GM20000 (cell line): ENCODE measurements at places on chromosomes 16 and 17.

DNA sequence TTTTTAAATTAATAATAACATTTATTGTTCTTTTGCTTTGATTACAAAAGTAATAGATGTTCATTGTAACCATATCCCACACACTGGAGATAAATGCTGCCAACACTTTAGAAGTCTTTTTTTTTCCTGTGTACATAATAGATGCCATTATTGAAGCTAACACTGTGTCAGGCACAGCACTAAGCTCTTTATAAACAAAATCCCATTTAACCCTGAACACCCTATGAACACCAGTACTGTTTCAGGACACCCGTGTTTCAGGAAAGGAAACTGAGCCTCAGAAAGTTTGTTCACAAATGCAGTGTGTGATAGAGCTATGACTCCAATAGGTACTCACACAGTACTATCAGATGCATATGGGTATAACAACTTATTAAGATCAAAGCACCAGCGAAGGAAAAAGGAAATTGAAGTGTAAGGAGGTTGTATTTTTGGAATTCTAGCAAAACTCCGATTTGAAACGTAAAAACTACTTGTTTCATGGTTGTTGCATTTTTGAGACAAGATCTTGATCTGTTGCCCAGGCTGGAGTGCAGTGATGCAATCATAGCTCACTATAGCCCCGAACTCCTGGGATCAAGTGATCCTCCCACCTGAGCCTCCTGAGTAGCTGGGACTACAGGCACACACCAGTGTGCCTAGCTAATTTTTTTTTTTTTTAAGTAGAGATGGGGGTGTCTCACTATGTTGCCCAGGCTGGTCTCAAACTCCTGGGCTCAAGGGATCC is 2.0 kb upstream of the KIFC3 start:
- no peak for DNase-seq

GRCh38 chr17:78779850-78780249 is 2.2 kb downstream of the CYTH1 start:
- DNase-seq, result peak; percentile 16

DNA sequence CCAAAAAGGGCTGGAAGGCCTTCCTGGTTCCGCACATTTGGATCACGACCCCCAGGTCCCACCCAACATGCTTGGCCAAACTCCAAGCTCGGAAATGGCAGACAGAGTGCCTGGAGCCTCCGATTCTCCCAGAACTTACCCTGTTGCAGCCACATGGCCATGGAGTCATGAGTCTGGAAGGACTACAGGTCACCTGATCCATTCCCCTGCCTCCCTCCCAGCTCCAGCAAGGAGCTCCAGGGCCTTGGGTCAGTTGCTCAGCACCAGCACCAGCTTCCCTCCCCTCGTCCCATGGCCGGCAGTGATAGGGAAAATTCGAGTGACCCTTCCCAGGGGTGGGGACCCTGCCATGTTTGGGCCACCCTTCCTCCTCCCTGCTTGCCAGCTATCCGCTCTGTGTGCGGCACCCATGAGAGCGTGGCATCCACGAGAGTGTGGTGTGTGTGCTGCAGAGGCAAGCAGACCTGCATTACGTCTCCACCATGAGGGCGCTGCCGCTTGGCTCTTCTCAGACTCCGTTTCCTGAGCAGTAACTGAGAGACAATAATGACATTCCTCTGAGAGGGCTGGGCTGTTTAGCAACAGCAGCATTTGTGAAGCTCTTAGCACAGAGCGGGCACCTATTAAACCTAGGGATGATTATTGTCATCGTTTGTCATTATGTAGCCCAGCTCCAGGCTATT is 21.3 kb upstream of the RPL38 start:
- no peak for DNase-seq

- no peak for DNase-seq
Measured at GRCh38 chr17:30819971-30820705, 4.4 kb downstream of the CRLF3 start.

DNA sequence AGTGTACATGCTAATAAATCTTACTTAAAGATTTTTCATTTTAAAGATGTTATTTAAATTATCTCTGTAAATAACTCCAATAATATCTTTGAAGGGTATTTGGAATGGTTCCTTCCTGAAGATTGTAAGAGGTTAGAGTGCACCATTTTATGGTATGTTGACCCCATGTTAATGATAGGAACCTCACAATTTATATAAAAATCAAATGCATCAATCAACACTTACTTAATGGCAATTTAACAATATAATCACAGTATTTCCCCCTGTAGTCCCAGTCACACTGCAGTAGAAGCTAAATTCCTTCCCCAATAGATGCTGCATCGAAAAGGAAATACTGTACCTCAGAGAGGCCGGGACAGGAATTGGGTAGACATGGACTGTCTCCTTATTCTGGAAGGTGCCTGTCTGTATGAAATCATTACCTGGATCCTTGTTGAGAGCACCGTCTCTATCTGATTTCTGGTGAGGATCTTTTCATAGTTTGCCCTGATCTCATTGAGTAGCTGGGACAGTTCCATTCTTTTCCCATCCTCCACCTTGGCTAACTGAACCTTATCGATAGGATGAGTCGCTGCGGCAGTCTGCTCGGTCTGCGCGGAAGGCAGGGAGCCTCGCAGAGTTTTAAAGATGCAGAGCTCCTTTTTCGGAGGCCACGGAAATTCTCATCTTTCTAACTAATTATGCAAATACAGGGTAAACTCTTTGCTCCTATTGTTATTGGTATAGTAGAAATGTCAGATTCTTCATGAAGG is at the start of gene KRT222:
TSS of gene KRT222 (minus strand) at position 596 of the 752 bp plus-strand sequence. CDS start at position 518, 78 bp downstream.
- no peak for DNase-seq

GRCh38 chr17:80737106-80738019 is 192.7 kb downstream of the RPTOR start:
- peak; percentile 84 for DNase-seq

GRCh38 chr17:80605326-80606066 is 60.9 kb downstream of the RPTOR start:
- peak; percentile 87 for DNase-seq

GRCh38 chr16:19179546-19180490 is 11.8 kb downstream of the SYT17 start:
- peak; percentile 81 for DNase-seq

- DNase-seq, result peak; percentile 95
Measured at GRCh38 chr17:80005360-80006338, 30.0 kb downstream of the TBC1D16 start.

DNA sequence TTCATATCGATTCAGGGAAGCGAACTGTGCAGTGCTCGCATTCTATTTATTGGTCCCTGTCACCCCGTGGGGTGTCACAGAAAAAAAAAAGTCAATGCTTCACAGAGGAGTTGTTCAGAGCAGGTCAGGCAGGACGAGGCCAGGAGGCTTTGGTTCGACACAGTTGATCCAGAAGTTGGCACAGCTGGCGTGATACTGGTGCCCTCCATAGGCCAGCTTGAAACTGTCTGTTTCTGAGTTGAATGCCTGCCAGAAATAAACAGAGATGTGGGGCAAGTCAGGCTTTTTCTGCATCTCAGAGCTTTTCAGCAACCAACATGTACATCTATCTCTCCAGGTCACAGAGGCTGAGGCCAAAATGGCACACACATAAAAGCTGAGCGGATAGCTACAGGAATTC is 29.1 kb downstream of the DUSP14 start:
- no peak for DNase-seq
